ENCODE measurements at places on chromosomes 7 and 10. TPM values are rescaled to one million over a fixed set of nuclear protein-coding genes. Genes with fewer than 3 reads are reported as not detected.

GRCh38 chr10:51272555-51272954 is 198.3 kb downstream of the PRKG1 start:
- no peak for DNase-seq
- H3K36me3 ChIP-seq: no peaks in the 10 kb centered on the region

The ZNF425 gene
- 0.96 TPM for total RNA-seq

GRCh38 chr10:64863836-64864235 is 1342.6 kb downstream of the REEP3 start:
- no peaks in the 10 kb centered on the region for H3K27me3 ChIP-seq
- no peaks in the 10 kb centered on the region for H3K4me1 ChIP-seq
- no peak overlapping the region for H3K4me3 ChIP-seq
- H3K36me3 ChIP-seq: no peaks in the 10 kb centered on the region
- no peak overlapping the region for H3K27ac ChIP-seq

GRCh38 chr10:655184-655583 is 34.3 kb downstream of the DIP2C start:
- no peaks in the 10 kb centered on the region for H3K4me1 ChIP-seq
- no peak overlapping the region for H3K4me3 ChIP-seq
- no peaks in the 10 kb centered on the region for H3K27me3 ChIP-seq
- no peak for DNase-seq
- H3K27ac ChIP-seq: no peak overlapping the region

The OPN1SW gene
- not detected for total RNA-seq

DNA sequence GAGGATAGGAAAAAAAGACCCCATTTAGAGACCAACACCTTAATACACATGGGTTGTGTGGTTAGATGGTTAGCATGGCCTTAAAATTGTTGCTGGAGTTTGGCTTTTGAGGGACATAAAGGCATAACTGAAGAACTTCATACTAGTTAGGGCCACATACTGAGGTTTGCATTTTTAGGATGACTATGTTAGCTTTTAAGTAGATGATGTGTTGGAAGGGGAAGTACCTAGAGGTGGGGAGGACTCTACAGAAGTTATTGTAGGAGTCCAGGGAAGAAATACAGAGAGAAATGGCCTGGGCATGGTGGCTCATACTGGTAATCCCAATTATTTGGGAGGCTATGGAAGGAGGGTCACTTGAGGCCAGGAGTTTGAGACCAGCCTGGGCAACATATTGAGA is 40.5 kb downstream of the ENTPD1 start:
- no peaks in the 10 kb centered on the region for H3K27me3 ChIP-seq
- no peak for DNase-seq
- no peaks in the 10 kb centered on the region for H3K4me1 ChIP-seq
- no peak overlapping the region for H3K27ac ChIP-seq
- no peak overlapping the region for H3K4me3 ChIP-seq
